NCI-H510A (cell line): ENCODE measurements at places on chromosomes 2 and 18.

DNA sequence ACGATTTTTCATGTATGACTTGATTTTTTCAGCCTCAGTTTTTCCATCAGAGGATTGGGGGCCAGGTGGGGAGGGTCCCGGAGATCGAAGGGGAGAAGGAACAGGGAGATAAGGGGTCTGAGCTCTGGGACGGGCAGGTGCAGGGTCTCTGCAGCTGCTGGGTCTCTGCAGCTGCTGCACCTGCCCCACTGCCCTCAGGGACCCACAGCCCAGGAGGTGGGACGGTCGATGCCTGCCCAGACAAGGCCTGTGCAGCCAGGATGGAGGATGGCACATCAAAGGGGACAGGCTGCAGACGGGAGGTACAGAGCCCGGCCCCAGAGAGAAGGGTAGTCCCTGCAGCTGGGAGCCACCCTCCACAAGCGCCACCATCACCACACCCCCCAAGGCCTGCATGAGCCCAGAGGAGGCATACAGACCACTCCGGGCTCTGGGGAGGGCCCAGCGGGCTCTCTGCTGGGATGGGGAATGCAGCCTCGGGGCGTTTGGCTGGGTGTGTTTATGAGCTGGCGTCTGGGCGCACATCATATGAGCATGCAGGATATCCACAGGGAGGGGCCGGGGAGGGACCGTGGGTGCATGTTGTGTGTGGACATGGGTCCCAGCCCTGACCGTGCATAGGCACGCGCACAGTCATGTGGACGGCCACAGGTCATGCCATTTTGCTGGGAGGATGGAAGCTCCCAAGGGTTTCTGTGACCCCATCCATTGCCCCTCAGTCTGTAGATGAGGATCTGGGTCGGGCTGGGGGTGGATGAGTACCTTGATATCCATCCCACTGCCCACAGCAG, 34.9 kb upstream of the GPC1 start:
- DNase-seq, result no peak

- no peak for DNase-seq
These were observed 40.9 kb downstream of the SCN9A start for GRCh38 chr2:166334805-166335204.

DNA sequence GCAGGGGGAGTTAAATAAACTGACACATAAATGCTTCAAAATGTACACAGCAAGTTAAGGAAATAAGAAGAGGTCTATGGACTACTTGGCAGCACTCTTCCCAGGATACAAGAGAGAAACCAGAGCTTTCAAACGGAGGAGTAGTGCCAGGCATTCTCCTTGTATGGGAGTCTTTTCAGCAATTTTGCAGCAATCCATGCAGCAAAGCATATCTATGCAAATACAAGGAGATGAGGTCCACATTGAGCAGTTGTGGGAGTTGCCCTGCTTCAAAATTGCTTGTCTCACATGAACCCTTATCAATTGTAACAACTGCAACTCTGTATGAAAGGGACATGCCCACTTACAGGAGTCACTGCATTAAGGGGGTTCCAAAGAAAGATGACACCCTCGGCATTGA, 37.8 kb downstream of the SCN9A start:
- DNase-seq, result no peak

GRCh38 chr18:45874491-45875184, 49.2 kb downstream of the SIGLEC15 start:
- no peak for DNase-seq

DNA sequence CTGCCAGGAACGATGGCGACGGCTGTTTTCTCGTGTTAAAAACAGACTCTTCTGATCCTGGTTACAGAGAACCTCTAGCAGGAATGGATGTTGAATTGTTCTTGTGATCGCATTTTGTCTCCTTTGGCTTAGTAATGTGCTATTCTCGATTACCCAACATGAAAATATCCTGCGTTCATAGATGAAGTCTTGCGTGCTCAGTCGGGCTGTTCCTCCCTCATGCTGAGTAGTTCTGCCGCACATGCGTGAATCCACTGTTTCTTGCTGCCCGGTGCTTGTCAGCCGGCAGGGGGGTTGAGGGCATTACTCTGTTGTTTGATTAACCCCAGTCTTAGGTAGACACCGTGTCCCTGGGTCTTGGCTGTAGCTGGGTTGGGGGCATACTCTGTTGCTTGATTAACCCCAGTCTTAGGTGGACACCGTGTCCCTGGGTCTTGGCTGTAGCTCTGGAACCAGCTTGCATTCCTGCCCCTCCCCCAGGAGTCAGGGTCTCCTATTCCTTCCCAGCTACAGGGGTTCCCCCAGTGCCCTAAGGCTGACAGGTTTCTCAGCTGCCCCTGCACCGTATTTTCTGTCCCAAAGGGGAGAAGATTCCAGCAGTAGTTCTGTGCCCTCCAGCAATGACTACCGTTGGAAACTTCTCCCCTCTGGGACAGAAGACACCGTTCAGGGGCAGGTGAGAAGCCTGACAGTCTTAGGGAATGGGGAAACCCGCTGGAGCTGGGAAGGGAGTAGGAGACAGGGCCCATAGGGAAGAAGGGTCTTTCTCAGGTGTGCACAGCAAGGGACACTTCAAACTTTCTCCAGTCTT, 22.1 kb upstream of the ASB1 start:
- DNase-seq, result peak; percentile 46
